ENCODE measurements at places on chromosomes 2 and 18.

DNA sequence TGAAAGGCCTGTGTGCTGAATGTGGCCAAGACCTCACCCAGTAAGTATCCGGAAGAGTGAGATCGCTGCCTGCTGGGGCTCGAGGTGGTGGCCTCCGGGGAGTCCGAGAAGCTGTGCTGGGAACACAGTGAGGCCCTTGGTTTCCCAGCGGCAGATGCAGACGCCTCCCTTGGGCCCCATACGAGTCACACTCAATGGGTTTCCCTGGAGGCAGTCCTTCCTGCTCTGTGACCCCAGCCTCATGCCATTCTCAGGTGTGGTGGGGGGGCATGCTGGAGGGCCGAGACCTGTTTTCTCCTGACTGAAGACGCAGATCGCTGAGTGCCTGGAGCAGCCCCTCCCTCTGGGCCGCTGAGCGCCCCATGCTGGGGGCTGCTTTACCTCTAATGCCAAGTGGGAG, 15.7 kb downstream of the CTDP1 start:
- no peak for DNase-seq

DNA sequence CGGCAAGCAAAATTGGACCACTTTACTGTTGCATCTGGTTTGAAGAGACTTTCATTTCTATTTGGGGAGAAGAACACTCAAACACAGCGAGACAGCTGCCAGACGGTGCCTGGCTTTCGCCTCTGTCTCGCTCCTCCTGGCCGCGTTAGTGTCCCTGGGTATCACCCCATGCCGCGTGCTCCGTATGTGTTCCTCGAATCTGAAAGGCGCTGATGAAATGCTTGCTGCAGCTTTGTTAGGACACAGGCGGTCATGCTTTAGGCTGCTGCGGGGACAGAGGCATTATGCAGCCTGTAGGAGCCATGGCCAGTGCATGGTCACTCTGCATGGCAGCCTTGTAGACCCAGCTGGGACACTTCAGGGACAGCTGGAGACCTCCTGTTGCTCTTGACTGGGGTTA, 53.9 kb downstream of the LDLRAD4 start:
- DNase-seq: no peak

DNA sequence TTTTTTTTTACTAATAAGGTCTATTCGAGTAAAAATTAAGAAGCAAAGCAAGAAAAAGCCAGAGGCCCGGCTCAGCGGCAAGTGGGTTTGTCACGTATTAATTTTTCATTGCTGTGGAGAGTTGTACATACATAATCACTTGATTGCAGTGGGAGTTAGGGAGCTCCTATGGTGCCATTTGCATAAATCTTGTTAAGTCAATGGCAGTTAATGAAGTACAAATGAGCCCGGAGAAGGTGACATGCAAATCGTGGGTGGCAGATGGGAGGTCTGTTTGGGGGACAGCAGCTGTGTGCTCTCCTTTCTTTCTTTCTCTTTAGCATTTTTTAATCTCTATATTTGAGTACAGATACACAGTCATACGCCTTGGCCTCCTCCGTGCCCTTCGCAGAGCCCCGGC, 317.0 kb downstream of the AGAP1 start:
- DNase-seq: no peak

DNA sequence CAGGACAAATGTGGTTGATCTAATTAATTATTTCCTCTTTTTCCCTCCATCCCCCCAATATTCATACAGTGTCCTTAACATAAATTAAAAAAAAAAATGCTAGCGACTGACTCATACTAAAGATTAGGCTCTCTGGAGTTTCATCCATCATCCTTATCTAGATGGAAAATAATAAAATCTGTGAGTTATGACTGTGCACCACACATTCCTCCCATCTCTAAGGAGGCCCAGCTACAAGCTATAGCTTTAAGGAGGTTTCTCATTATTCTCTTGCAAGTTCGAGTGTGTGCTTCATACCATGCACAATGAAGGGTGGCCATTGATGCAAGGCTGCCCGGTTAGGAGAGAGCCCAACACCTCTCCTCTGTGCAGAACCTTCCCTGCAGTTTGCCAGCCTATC, 77.3 kb downstream of the XDH start:
- DNase-seq: no peak

GRCh38 chr18:4842751-4843150, 354.3 kb downstream of the AKAIN1 start:
- DNase-seq: no peak

DNA sequence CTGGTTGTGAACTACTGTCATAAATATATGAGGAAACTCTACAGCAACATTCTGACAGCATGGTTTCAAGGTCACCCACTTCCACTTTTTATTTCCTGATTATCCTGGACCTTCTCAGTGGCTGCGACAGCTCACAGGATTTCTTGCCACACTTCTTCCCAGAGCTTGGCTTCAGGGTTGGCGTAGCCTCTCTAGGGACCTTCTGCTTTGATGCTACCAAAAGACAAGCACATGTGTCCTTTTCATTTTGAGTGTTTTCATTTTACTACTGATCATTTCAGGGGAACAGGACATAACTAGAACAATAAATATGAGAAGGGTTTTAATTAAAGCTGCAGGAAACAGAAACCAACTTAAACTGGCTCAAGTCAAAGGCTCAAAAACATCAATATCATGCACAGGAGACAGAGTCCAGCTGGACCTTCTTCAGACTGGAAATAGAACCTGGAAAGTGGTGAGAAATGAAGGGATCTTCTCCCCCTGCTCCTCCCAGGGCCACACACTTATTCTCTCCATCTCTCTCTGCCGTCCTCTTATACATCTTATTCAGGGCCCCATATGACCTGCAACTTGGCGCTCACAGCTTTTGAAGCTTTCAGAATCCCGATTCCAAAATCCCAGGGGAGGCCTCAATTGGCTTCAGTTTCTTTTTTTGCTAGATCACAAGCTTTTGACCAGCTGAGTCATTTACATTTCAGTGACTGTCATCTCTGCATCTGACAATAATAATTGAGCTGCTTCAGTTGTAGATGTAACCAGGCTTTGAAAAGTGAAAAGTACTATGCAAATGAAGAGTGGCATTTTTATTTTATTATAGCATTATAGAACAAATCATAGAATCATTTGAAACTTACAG, 9.7 kb downstream of the VIT start:
- DNase-seq: no peak

DNA sequence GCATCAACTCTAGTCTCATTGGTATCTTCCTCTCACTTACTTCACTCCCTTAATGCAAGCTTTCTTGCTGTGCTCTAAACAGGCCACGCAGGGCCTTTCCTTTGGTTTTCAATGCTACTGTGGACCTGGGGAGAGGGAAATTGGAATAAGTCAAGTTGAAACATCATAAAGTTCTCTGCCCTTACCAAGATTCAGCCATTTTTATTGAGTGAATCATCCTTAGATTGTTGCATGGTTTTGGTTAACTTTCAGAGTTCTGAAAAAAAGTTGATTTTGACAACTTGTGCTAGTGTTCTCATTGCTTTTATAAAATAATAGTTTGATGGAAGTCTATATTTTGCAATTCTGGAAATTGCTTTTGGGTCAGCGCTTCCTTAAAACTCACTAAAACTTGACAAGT, 852.8 kb upstream of the ACVR2A start:
- no peak for DNase-seq

GRCh38 chr2:48939232-48939631, 183.7 kb upstream of the LHCGR start:
- no peak for DNase-seq

GRCh38 chr2:61015976-61016375, 1.5 kb upstream of the PEX13 start:
- no peak for DNase-seq

- DNase-seq: no peak
These were observed 82.3 kb downstream of the ANTXR1 start for GRCh38 chr2:69095305-69095704.

DNA sequence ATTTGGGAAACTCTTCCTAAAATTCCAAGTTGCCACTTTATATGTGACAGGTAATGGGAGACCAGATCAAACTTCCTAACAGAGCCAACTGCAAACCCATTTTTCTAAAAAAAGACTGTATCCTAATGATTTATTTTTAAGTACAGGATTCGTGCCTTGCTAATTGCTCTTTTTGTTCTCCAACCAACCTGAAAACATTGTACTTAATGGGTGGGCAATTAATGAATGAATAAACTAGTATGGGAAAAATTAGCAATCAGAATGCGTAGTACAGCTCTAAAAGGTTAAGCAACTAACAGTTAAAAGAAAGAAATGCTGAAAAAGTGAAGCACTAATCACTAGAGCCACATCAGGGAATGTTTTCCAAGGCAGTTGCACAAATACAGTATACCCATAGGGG, 217.2 kb upstream of the KCNJ3 start:
- no peak for DNase-seq

DNA sequence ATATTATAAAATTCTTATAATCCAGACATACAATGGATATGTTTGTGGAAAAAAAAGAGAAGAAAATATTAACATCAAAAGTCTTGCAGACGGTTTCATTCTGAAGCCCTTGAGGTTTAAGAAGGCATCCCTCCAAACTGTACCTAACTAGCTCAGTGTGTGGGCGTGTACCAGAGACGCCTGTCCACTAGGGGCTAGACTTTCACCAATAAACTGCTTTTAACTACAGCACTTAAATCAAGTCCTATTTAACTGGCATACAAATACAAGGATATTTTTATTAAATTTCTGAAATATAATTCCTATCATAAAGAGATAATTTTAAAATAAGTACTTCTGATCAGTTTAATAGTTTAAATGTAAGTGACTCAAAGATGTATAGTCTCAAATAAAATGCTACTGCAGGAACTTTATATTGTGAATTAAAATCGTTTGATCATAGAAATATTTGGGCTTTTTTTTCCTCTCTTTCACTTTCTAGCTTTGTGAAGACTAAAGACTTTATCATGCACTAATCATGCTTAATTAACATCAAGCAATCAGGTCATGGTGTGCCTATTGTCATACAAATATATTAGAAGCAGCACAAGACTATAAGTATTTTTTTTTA, 437.7 kb downstream of the SATB2 start:
- peak; percentile 8 for DNase-seq

- DNase-seq: no peak
These were observed 49.5 kb upstream of the FZD5 start for GRCh38 chr2:207819021-207819797.

GRCh38 chr18:59837586-59837985, 62.2 kb upstream of the PMAIP1 start:
- peak; percentile 42 for DNase-seq

DNA sequence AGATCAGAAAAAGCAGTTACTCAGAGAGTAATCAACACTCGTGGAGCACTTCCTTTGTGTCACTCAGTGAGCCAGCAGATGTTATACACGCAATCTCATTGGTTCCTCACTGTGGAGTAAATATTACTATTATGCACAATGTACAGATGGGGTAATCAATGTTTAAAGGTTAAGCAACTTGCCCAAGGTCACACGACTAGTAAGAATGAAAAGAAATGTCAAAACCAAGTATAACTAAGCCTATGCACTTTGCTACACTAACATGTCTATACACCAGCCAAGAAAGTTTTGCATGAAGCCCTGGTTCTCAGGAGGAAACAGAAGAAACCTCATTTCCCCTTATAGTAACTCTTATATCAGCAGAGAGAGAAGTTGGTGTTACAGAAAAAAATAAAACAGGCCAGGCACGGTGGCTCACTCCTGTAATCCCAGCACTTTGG, 5.4 kb downstream of the METTL21A start:
- DNase-seq: no peak

- DNase-seq: no peak
These were observed 60.0 kb upstream of the NOSTRIN start for GRCh38 chr2:168742258-168742932.

DNA sequence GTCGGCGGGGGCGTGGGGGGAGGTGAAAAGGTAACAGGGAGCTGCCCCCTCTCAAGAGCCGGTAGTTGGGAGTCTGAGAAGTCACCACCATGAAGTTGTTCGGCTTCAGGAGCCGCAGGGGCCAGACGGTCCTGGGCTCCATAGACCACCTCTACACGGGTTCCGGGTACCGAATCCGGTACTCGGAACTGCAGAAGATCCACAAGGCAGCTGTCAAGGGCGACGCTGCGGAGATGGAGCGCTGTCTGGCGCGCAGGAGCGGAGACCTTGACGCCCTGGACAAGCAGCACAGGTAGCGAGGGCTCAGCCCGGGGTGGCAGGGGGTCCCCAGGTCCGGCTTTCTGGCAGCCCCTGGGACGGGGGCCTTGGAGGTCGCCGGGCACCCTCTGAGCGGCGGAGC, 47.1 kb upstream of the ZNF519 start:
- no peak for DNase-seq

DNA sequence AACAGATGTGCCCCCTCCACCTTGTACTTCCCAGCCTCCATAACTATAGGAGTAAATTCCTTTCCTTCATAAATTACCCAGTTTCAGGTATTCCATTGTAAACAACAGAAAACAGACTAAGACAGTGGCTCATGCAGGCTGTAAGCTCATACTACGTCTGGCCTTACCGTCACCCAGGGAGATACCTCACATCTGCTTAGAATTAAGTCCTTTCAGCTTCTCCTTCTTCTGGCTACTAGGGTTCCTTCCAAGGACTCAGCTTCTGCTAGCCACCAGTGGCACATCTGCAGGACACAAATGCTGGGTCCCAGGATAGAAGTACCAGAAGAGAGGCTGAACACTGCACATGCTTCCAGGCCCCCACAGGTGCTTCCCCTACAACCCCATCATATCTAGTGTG, 22.4 kb upstream of the FEZ2 start:
- no peak for DNase-seq

- DNase-seq: no peak
These were observed 241.6 kb upstream of the NT5C1B start for GRCh38 chr2:18830962-18831361.

DNA sequence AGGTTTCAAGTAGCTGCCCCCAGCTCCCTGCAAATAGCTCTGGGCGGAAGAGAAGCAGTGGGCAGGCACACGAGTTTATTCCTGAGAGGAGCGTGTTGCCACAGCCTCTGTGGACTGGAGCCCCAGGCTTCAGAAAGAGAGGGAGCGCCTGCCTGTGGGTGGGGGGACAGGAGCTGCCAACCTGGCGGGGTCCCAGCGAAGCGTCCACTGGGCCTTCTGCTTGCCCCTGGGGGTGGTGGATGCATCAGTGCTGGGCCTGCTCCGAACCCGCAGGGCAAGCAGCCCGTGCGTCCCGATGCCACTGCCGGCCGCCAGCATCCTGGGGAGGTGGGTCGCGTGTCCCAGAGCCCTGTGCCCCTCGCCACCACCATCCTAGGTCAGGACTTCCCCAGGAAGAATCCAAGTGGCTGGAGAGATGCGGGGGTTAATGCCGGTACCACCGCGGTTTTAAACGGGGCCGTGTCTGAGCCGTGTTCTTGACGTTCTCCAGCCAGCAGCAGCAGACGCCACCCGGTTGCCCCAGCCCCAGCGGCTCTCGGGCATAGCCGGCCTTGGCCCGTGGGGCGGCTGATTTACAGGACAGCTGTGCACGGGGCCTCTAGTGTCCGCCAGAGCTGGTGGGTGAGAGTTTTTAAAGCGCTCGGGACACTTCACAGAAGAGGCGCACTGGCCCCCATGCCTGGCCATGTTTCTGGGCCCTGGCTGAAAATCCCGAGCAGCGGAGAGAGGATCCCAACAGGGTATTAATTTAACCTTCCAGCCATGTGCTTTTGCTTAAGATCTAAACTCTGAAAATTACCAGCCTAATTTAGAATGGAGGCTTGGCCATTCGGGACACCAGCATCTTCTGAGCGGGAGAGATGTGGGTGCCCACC, 84.7 kb downstream of the NFATC1 start:
- DNase-seq: no peak
